Activated CD4-positive, alpha-beta memory T cell treated with anti-CD3 and anti-CD28 coated beads, Interleukin-2, amount 10 ng/mL, durations not matched to agents 7 days and 5 days (primary cell): ENCODE measurements at places on chromosomes 2 and 18. TPM values are rescaled to one million over a fixed set of nuclear protein-coding genes. Genes with fewer than 3 reads are reported as not detected.

GRCh38 chr2:64793701-64794100, 140.0 kb upstream of the SERTAD2 start:
- DNase-seq: no peak
- no peaks in the 10 kb centered on the region for H3K4me1 ChIP-seq
- H3K27me3 ChIP-seq: peaks cover 19% of the 10 kb centered on the region

DNA sequence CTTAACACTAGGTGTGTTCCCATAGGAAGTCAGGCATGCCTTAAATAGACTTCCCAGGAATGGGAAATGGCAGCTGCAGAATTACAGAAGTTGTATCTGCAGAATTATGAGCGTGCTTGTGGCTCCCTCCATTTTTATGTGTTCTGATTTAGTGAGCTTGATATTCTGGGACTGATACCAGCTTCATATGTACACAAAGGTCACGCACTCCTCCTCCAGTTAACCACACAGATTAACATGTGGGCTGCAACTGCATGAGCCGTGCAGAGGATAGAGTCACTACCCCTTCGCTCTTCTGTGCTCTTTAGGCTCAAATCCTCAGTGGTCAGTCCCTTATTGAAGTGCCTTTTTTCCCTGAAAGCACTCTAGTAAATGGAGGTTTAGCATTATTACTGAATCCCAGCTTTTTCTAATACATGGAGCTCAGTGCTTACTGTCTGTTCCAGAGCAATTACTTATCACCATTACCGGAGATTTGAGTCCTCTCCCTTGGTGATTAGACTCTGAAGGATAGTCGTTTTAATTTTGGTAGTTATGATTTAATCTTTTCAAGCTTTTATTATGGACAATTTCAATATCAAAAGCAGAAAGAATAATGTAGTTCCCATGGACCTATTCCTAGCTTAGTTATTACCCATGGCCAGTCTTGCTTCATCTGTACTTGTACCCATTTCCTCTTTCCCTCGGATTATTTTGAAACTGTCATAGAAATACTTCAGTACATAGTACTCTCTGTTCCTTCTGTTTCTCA, 238.3 kb downstream of the PRKCE start:
- no peaks in the 10 kb centered on the region for H3K27me3 ChIP-seq
- H3K27ac ChIP-seq: no peak overlapping the region
- no peak for DNase-seq
- no peak overlapping the region for H3K4me3 ChIP-seq
- H3K36me3 ChIP-seq: no peaks in the 10 kb centered on the region

The CSRNP3 gene
- total RNA-seq: not detected

The OSBPL6 gene
- total RNA-seq: 0.88 TPM

The RBFA gene
- 16.8 TPM for total RNA-seq

The C1QL2 gene
- total RNA-seq: not detected

The DLX1 gene
- total RNA-seq: 0.18 TPM

DNA sequence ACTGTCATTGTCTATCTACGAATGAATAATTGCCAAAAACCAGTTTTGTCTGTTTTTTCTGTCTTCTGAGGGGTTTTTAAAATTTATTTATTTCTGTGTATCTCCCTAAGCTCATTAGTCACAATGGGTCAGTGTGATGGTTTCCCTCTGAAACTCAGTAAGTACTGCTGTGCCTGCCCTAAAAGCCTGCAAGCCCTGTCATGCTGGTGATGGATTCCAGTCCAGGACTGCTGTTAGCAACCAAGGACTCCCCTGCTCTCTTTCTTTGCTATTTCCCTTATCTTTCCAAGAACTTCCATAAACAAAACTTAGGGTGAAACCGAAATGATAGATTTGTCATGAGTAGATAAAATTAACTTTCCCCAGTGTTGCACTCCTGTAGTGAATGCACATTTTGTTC, 11.8 kb upstream of the DSG2 start:
- no peak for DNase-seq
- no peaks in the 10 kb centered on the region for H3K4me1 ChIP-seq
- H3K4me3 ChIP-seq: no peak overlapping the region
- H3K27me3 ChIP-seq: no peaks in the 10 kb centered on the region
- no peak overlapping the region for H3K27ac ChIP-seq

The SOCS6 gene
- 2.1 TPM for total RNA-seq

GRCh38 chr2:62215306-62216064, 19.6 kb downstream of the B3GNT2 start:
- no peak overlapping the region for H3K4me3 ChIP-seq
- peaks cover 55% of the 10 kb centered on the region for H3K36me3 ChIP-seq
- peaks cover 24% of the 10 kb centered on the region for H3K4me1 ChIP-seq
- no peaks in the 10 kb centered on the region for H3K27me3 ChIP-seq

- H3K27ac ChIP-seq: no peak overlapping the region
- no peaks in the 10 kb centered on the region for H3K4me1 ChIP-seq
- no peaks in the 10 kb centered on the region for H3K27me3 ChIP-seq
- no peaks in the 10 kb centered on the region for H3K36me3 ChIP-seq
These were observed 118.4 kb upstream of the TPO start for GRCh38 chr2:1294900-1295299.

- H3K27ac ChIP-seq: no peak overlapping the region
- H3K4me3 ChIP-seq: no peak overlapping the region
- no peaks in the 10 kb centered on the region for H3K36me3 ChIP-seq
- no peak for DNase-seq
These were observed 114.5 kb downstream of the TMEM18 start for GRCh38 chr2:562391-563364.

DNA sequence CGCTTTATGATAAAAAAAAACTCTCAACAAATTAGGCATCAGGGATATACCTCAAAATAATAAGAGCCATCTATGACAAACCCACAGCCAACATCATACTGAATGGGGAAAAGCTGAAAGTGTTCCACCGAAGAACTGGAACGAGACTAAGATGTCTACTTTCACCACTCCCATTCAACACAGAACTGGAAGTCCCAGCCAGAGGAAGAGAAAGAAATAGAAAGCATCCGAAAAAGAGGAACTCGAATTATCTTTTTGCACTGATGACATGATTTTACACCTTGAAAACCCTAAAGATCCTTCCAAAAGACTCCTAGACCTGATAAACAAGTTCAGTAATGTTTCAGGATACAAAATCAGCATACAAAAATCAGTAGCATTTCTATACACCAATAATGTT, 121.6 kb downstream of the ZRANB3 start:
- DNase-seq: no peak
- H3K27ac ChIP-seq: no peak overlapping the region
- no peaks in the 10 kb centered on the region for H3K36me3 ChIP-seq
- no peaks in the 10 kb centered on the region for H3K27me3 ChIP-seq
- no peak overlapping the region for H3K4me3 ChIP-seq

The CNNM4 gene
- 9.4 TPM for total RNA-seq

DNA sequence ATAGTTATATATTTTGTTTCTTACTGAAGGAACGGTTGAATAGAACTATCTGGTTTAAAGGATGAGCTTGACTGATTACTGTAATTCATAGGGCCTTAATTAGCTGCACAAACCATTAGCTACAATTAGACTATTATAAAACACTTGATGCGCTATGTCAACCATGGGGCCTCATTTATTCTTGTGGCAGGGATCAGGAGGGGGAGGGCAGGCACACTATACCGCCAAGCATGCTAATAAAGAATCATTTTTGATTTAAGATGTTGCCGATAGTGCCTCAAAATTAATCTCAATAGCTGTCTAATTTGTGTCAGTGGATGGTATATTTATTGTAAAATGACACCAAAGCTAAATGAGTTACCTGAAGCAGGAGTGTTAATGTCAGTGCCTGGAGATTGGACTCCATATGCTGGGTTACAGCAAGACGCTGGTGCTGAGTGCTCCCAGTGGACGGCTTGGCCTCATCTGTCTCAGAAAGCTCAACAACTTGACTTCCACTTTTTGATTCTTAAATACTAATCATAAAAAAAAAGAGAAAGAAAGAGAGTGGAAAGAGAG, 1007.0 kb upstream of the CELF4 start:
- H3K4me1 ChIP-seq: peaks cover 9% of the 10 kb centered on the region
- H3K36me3 ChIP-seq: no peaks in the 10 kb centered on the region
- DNase-seq: no peak
- H3K27me3 ChIP-seq: no peaks in the 10 kb centered on the region
- H3K4me3 ChIP-seq: no peak overlapping the region

- H3K4me3 ChIP-seq: no peak overlapping the region
- DNase-seq: no peak
- peaks cover 14% of the 10 kb centered on the region for H3K27me3 ChIP-seq
- H3K4me1 ChIP-seq: no peaks in the 10 kb centered on the region
These were observed 109.2 kb upstream of the COPS8 start for GRCh38 chr2:236976266-236977062.

The RGPD3 gene
- 0.20 TPM for total RNA-seq

DNA sequence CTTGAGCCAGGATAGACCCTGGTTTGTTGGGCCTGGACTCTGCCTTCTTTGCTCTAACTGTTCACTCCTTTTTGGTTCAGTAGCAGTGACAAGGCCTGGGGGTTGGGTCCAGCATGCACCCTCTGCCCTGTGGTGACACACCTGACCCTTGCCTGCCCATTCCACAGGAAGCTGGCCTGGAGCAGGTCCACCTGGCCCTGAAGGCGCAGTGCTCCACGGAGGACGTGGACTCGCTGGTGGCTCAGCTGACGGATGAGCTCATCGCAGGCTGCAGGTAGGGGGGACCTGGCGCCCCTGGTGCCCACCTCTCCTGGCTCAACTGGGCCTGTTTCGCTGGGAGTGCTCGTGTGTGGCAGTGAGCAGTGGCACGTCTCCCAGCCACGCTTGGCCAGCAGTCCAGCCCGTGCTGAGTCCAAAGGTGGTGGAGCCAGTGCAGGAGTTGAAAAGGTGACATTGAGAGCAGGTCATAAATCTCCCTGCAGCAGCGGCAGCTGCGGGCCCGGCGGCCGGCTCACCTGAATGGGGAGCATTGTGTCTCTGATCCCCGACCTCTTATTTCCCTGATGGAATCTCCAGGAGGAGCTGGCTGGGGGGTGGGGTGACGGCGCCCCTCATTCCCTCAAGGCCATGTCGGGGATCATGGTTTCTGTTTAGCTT, 102.6 kb downstream of the DYSF start:
- H3K4me3 ChIP-seq: no peak overlapping the region
- H3K36me3 ChIP-seq: no peaks in the 10 kb centered on the region
- H3K27ac ChIP-seq: no peak overlapping the region
- H3K27me3 ChIP-seq: no peaks in the 10 kb centered on the region
- no peaks in the 10 kb centered on the region for H3K4me1 ChIP-seq
- DNase-seq: no peak

DNA sequence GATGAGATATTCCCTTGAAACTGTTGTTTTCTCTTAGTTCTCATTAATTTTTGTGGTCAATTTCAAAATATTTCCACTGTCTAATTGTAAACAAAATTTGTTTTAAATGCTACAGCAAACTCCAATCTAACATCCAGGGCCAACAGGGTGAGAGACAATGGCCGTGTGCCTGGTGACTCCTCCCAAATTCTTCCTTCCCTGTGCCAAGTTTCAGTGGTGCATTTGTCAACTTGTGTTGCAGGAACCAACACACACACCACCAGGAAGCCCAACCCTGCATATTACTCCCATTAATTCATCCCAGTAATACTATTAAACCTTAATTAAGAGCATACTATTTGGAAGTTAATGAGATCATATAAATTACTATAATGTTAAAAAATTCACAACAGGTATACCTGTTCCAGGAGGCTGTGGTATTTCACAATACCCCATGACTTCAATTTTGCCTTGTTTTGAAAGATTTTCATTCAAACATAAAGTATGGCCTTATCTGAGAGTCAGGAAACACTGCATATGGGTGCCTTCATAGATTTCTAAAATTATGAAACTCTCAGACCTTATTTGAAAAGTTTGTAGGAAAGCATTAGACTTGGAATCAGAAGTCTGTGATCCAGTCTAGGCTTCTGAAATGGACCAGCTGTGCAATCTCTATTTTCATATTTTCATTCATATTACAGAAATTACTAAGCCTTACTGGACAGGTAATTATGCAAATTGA, 1.1 kb downstream of the SERPINB2 start:
- H3K27me3 ChIP-seq: peaks cover 13% of the 10 kb centered on the region
- no peaks in the 10 kb centered on the region for H3K36me3 ChIP-seq
- no peak overlapping the region for H3K27ac ChIP-seq
- DNase-seq: no peak
- H3K4me1 ChIP-seq: no peaks in the 10 kb centered on the region

- no peaks in the 10 kb centered on the region for H3K4me1 ChIP-seq
- H3K27ac ChIP-seq: no peak overlapping the region
- H3K4me3 ChIP-seq: no peak overlapping the region
- H3K36me3 ChIP-seq: no peaks in the 10 kb centered on the region
- H3K27me3 ChIP-seq: no peaks in the 10 kb centered on the region
These were observed 29.6 kb downstream of the SH3BP4 start for GRCh38 chr2:234981197-234982095.

The TUBA4B gene
- total RNA-seq: not detected

- peaks cover 36% of the 10 kb centered on the region for H3K36me3 ChIP-seq
- H3K4me3 ChIP-seq: no peak overlapping the region
- H3K27me3 ChIP-seq: no peaks in the 10 kb centered on the region
- H3K4me1 ChIP-seq: peaks cover 13% of the 10 kb centered on the region
These were observed 23.5 kb downstream of the MIB1 start for GRCh38 chr18:21763846-21764646.

DNA sequence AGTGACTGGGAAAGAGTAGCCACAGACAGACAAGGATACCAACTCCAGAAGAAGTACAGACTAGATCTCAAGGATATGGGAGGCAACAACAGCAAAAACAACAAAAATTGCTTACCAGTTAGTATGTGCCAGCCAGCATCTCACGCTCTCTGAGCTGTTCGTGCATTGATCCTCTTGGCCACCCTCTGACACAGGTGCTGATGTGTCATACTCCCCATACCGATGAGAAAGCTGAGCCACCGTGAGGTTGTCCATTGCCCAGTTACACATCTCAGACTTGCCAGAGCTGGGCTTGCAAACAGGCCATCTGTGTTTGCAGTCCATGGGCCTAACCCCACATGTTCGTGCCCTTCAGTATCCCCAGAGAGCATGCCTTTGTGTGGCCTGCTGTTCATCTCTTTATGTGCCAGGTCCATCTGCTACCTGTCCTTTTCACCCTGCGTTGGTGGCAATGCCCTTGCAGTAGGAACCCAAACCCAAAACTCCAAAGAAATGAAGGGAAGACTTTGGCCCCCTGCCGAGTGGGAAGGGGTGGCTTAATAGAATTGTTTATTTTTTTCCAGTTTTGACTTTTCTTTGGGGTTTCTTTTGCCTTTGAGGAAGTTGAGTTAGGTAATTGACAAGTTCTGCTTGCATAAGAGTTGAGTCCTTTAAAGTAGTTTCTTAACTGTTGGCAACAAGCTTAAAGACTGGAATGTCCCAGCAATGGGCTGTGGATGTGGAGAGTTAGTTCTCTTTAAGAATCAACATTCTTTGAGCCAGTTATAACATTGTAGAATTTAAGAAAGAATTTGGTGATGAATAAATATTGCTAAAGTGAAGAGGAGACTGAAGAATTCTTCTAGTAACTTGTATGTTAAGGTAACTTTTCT, 46.7 kb downstream of the LYPD6B start:
- no peak for DNase-seq
- H3K4me3 ChIP-seq: no peak overlapping the region
- peaks cover 14% of the 10 kb centered on the region for H3K27me3 ChIP-seq
- no peak overlapping the region for H3K27ac ChIP-seq
- no peaks in the 10 kb centered on the region for H3K4me1 ChIP-seq

GRCh38 chr18:5948781-5949180, 53.5 kb upstream of the TMEM200C start:
- no peak overlapping the region for H3K27ac ChIP-seq
- H3K27me3 ChIP-seq: no peaks in the 10 kb centered on the region
- no peaks in the 10 kb centered on the region for H3K4me1 ChIP-seq
- H3K36me3 ChIP-seq: no peaks in the 10 kb centered on the region
- no peak for DNase-seq
